Stimulated activated CD8-positive, alpha-beta memory T cell treated with anti-CD3 and anti-CD28 coated beads, Interleukin-2, amount 100 ng/mL, for 1 hour (primary cell): ENCODE measurements at places on chromosomes 12 and 14.

DNA sequence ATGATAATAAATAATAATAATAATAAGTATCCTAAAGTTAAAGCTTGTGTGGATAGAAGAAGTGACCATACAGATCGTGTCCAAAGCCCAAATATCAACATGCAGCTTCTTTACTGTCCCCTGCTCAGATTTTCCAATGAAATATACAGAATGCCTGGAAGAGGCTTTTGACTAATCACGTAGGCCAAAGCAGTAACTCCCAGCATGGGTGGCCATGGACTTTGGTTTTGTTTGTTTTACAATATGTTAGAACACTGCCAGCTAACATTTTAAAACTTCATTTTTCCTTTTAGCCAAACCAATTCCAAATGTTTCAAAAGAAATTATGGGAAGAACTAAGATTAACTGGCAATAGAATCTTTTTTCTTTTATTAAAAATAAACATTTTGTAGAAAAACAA is 400.0 kb upstream of the FLRT2 start:
- no peak for DNase-seq

DNA sequence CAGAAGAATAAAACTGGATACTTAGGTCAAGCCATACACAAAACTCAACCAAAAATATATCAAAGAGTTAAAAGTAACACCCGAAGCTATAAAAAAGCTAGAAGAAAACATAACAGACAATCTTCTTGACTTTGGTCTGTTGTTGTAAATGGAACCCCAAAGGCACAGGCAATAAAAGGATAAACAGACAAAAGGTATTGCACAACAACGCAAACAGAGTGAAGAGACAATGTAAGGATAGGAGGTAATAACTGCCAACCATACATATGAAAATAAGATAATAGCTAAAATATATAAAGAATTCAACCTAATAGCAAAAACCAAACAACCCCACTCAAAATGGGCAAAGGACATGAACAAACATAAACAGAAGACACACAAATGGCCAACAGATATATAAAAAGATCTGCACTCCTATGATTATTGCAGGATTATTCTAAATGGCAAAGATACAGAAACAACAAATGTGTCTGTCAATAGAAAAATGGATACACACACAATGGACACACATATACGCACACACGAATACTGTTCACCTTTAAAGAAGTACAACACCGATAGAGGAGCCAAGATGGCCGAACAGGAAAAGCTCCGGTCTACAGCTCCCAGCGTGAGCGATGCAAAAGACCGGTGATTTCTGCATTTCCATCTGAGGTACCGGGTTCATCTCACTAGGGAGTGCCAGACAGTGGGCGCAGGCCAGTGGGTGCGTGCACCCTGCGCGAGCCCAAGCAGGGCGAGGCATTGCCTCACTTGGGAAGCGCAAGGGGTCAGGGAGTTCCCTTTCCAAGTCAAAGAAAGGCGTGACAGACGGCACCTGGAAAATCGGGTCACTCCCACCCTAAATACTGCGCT is 1137.1 kb downstream of the FSCB start:
- no peak for DNase-seq

GRCh38 chr14:38880643-38881524 is 222.2 kb downstream of the SEC23A start:
- DNase-seq = no peak

GRCh38 chr12:25694072-25694471 is 141.0 kb upstream of the LMNTD1 start:
- DNase-seq = no peak

DNA sequence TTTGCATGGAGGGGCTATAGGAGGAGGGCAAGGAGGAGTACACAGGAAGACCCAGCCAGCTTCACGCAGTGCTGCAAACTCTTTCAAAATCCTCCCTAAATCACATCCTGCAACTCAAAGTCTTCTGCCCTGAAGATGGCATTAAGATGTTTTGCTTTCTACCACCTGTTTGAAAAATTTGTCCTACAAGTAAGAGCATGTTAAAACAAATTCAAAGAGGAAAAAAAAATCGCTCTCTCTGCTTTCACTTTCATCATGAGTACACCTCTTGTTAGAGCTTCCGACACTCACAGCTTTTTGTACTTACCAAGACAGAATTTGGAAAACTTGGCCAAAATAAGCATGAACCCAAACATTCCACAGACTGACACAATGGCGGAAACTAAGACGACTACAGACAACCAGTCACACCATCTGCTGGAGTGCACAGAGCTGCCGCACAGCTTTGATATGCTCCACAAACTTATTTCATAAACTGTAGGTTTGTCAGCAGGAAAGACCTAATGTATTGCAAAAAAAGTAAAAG is 21.3 kb downstream of the GCH1 start:
- no peak for DNase-seq

DNA sequence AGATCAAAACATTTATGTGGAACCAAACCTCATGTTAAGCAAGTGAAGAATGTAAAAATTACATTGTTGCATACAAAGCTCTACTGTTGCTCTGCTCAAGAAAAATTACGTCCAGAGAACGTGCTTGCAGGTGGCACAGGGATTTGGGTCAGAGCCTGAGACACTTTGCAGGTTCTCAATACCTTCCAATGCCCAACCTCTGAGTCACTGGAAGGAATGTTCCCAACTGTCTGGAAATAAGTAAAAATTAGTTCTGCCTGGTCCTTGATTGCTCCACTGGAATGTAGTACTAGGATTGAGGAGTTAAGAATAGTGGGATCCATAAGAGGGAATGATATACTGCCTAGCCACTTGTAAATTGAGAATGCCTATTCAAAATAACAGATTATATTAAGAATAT is 2.8 kb upstream of the IFNG start:
- DNase-seq = no peak

DNA sequence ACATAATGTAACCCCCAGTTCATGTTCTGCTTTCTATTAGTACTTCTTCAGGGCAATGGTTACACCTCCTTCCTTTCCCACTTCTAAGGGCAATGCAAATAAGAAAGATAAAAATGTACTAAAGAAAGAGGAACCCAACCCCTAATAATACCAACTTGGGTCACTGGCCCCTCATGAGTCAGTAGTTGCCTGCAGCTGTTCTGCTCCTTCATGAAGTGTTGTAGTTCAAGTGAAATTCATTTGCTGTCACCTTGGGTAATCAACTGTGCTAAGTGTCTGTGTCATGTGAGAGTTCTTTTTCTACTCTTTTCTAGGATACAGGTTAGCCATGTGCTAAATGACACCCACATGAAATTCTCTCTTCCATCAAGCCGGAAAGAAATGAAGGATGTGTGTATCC is 91.8 kb downstream of the PLXNC1 start:
- no peak for DNase-seq

DNA sequence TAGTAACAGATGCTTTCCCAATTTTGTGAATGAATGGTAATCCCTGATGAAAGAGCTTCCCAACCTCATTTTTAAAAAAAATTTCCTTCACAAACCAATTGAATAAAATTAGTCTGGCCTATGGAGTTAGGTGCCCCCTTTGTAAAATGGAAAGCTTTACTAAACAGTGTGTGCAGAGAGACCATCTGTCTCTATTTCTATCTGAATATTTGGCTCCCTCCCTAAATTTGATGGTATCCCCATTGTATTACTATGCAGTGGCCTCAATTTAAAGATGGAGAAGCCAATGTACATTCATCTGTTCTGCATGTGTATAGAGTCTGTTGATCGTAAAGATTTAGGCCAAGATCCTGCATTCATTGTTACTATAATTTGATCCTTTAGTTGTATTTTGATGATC is 397.7 kb upstream of the RGS6 start:
- DNase-seq = no peak

- DNase-seq = no peak
Observed at GRCh38 chr12:50287271-50287670, 4.0 kb upstream of the LIMA1 start.

- DNase-seq = no peak
Observed at GRCh38 chr14:75993567-75994041, 8.0 kb downstream of the IFT43 start.

- DNase-seq = no peak
Observed at GRCh38 chr12:40963751-40964150, 224.4 kb upstream of the PDZRN4 start.

GRCh38 chr12:100399095-100399494 is 42.2 kb downstream of the SLC17A8 start:
- no peak for DNase-seq
